ENCODE measurements at places on chromosomes 3 and 15.

GRCh38 chr3:129530251-129530791 lies 1.9 kb downstream of the RHO start:
- no peak for DNase-seq

- DNase-seq: no peak
These were observed 149.1 kb downstream of the NFKBIZ start for GRCh38 chr3:101998256-101998926.

DNA sequence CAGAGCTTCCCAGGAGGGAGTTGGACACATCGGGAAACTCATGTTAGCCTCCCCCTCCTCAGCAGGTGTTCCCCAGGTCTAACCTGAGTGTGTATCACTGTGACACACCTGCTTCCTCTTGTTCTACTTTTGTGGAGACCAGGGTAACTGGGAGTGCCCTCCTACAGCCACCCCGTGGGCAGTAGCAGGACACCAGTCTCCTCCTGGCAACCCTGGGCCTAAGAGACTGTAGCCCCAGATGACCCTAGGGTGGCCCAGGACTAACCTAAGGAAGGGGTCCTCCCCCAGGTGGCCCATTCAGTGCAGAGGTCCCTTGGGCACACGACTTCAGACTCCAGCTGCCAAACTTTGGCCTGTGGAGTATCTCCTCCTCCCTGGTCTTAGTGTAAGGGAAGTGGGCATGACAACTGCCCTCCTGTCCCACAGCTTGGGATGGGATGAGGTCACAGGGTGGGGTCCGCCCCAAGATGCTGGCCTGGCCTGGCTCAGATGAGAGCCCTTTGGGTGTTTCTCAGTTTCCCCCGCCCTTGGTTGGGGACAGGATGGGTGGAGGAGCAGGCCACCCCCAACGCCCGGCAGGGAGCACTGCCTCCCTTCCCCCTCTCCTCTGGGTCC lies 4.8 kb downstream of the CSK start:
- peak; percentile 51 for DNase-seq

DNA sequence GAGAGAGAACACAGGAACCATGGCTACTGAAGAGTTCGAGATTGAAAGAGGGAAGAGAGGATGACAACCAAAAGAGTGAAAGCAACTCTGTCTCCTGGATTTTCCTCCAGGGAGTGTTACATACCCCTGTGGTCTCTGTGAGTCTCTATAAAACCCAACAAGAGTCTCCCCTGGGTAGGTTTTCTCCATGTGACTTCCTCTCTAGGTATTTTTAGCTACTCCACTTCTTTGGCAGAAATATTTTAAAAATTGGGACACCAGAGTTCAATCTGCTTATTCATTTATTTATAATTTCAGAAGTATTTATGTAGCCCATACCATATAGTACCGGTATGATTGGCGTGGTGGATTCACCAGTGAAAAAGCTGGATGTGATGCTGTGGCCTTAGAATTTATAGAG lies 671.7 kb upstream of the NR2F2 start:
- no peak for DNase-seq

DNA sequence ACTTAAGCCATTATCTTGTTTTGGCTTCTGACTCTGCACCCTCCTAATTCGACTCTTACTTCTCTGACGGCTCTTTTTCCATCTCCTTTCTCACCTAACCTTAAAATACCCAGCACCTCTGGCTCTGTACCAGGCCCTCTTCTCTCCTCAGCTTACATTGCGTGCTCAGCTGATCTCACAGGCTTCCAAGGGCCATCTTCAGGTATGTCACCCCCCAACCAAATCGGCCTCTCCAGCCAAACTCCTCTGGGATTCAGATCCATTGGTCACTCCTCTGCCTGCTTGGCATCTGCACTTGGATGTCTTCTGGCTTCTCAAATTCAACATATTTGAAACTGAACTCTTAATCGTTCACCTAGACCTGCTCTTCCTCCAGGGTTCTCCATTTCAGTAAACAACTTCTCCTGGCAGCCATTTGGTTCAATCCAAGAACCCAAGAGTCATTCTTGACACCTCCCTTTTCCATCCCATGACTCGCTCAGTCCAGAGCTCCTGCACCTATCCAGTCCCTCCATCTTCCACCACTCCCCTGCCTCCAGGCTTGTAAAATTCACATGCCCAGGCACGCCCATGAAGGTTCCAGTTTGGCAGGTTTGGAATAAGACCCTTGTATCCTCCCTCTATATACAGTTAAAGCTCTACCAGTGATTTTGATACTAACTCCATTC lies 35.2 kb upstream of the SLC41A3 start:
- peak; percentile 17 for DNase-seq

- no peak for DNase-seq
These were observed 67.9 kb upstream of the SLC7A14 start for GRCh38 chr3:170653801-170654200.

- peak; percentile 5 for DNase-seq
These were observed 7.5 kb downstream of the PSTPIP1 start for GRCh38 chr15:77002436-77002835.

DNA sequence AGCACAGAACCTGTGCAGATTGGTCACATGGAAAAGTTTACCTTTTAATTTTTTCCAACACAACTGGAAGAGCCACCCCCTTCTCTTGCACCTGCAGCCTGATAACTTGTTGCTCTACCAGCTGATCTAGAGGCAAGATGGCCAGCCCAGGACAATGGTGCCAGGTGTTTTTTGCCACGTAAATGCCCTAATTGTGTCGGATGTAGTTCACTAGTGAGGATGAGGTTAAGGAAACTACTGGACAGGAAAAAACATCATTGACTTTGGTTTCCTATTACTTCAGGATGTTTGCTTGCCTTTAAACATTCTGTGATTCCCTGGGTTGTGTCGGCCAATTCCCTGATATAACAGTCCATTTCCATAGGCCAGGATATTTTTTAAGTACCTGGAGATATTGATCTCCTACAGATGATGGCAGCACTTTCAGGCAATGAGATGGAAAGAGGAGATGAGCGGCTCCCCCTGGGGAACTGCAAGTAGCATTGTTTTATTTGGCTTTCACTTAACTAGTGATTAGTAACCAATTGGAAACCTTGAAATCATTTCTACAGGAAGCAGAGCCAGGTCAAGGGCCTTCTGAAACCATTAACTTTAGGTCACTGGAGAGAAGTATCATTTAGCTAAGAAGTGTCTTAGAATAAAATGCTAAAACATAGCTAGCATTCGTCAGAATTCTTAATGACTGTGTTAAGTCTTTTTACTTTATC lies 72.5 kb downstream of the OSBPL10 start:
- DNase-seq: no peak

DNA sequence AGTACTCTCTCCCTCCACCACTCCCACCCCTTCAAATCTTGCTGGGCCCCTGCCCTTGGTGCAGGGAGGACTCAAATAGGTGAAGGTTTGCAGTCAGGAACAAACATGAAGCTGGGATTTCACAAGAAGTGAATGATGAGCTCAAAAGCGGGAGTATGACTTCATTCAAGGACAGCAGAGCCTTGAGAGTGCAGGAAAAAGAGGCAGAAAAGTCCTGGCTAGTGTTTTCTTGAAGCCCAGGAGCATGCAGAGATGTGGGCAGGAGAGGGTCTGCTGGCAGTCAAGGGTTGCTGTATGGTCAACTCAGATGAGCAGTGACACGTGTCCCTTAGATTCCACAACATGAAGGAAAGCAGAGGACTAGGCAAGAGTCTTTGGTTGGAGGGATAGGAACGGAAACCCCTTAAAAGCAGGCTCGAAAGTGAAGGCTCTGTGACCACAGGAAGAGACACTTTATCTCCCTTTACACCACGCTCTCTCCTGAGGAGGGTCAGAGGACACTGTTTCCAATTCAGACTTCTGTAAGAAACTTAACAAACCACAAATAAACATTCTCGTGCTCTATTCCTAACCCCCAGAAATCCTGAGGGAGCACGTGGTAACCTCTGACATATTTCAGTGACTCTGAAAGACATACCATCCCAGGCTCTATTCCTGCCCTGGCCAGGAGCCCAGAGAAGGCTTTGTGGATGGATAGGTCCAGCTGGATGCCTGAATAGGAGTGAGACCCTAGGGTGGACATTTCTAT lies 168.0 kb upstream of the NDN start:
- DNase-seq: no peak

DNA sequence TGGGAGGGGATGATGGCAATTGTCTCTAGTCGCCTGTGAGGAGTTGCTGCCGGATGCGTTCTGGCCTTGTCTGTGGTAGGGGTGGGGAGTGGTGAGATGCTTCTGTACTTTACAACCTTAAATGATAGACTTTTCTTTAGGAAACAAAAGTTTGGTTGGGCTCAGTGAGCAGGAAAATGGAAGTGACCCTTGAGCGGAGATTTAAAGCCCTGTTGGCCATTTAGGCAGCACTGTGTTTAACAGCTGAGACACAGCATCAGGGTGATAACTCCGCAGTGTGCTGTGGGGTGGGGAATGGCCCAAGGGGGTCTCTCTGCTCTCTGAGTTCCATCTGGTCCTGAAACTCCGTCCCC lies 36.6 kb downstream of the SPSB4 start:
- no peak for DNase-seq

DNA sequence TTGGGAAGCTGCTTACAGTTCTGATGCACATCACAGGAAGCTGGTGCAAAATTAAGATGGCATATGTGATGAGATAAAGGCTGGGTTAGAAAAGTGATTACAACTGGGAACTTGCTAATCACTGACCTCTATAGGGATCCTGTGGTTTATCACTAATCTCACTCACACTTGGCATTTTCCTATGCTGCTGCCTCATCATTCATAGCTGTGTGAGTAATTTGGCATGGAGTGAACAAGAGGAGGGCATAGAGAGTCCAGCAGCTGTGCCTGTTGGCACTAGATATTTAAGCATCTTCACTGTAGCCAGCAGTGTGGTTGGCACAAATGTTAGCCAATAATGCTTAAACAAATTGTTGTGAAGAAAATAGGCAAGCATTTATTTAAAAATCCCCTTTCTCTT lies 217.7 kb upstream of the CGNL1 start:
- no peak for DNase-seq

DNA sequence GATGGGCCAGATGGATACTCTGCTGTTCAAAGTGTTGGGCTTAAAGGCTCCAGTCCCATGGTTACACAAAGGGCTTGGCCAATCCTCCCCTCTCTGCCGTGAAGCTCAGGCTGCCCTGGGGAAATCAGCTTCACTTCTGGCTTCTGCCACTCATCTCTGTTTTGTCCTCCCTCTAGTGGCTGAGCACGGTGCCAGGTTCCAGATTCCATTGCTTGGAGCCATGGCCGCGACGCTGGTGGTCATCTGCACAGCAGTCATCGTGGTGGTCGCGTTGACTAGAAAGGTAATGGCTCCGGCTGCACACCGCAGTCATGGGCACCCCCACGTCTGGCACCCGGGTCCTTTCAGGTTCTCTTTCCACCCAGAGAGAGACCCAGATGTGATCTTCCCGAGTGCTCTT lies 5.6 kb downstream of the TIGIT start:
- DNase-seq: no peak

GRCh38 chr3:108669208-108669607 lies 79.7 kb downstream of the DZIP3 start:
- no peak for DNase-seq

DNA sequence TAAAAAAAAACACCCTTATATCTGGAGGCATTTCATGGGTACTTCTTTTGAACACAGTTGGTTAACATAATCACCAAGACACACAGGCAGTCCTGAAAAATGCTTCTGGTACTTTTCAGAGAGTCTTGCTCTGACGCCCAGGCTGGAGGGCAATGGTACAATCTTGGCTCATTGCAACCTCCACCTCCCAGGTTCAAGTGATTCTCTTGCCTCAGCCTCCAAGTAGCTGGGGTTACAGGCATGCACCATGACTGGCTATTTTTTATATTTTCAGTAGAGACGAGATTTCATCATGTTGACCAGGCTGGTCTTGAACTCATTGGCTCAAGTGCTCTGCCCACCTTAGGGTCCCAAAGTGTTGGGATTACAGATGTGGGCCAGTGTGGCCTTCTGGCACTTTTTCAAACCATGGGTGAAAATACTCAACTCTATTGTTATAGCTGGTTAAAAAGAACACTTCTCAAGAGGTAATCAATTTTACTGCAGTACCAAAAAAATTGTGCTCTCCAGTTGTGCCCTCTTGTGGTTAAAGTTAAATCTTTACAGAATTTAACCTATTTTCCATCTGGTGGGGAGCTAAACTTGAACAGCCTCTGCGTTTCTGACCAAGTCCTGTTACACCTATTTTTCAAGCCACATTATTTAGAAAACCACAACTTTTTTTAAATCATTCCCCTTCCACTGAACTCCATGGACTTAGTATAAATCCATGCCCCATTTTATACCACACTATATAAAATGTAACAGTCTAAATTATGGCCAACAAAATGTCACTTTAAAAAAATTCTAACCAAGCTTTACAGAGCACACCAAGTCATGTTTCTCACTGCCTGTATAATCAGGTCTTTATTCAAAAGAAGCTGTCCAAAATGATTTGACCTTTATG lies 1.2 kb upstream of the SNAPC5 start:
- no peak for DNase-seq

DNA sequence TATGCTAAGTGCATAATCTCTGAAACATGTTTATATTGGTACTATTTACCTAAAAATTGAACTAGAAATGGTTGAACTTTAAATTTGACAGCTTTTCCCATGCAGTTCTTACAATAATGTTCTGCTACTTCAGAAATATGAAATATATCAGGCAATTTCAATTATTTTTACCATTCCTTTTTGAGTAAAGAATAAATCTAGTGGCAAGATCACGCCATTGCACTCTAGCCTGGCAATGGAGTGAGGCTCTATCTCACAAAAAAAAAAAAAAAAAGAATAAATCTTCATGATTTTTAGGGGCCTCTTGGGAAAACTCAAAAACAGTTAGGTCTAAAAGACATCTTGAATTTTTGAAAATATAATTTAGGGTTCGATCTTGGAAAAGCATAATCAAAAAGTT lies 10.6 kb upstream of the DNAAF4 start:
- no peak for DNase-seq

DNA sequence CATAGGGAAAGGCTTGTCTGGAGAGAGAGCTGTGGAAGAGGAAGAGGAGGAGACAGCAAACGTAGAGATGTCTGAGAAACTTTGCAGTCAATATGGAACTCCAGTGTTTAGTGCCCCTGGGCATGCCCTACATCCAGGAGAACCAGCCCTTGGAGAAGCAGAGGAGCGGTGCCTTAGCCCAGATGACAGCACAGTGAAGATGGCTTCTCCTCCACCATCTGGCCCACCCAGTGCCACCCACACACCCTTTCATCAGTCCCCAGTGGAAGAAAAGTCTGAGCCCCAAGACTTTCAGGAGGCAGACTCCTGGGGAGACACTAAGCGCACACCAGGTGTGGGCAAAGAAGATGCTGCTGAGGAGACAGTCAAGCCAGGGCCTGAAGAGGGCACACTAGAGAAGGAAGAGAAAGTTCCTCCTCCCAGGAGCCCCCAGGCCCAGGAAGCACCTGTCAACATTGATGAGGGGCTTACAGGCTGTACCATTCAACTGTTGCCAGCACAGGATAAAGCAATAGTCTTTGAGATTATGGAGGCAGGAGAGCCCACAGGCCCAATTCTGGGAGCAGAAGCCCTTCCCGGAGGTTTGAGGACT lies 6.9 kb downstream of the MAP1A start:
- no peak for DNase-seq

GRCh38 chr3:100656945-100657344 lies 47.5 kb downstream of the ADGRG7 start:
- DNase-seq: no peak

GRCh38 chr3:10251006-10251405 lies 2.7 kb downstream of the TATDN2 start:
- DNase-seq: no peak

Data from Peyer's patch (tissue), 4 donors.